ENCODE measurements at places on chromosomes 5 and 9.

- DNase-seq: no peak
Measured at GRCh38 chr9:127694890-127695720, 11.7 kb upstream of the CFAP157 start.

DNA sequence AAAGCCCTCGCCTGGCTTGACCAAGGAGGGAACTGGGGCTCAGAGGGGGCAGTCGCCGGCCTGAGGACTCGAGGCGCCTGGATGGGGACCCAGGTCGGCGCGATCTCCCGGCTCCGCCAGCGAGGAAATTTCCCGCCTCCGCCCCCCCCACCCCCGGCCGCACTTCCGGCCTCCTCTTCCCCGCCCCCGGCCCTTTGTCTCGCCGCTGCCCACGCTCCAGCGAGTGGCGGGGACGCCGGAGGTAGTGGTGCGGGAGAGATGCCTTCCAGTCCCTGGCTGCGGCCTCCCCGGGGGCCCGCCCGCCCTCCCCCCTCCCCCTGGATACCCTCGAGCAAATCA lies 448 bp upstream of the GPRIN1 start:
- no peak for DNase-seq

DNA sequence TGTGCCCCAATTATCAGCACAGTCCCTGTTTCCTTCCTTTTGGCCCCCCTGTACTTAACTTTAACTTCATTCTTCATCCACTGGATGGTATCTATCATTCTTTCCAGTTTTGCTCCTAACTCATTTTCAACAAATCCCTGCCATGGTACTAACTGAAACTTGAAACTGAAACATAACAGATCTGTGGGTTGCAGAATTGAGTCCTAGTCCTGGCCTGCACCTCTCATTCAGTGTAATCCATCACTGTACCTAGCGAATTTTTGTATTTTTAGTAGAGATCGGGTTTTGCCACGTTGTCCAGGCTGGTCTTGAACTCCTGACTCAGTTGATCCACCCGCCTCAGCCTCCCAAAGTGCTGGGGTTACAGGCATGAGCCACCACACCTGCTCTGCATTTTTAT lies 15.3 kb upstream of the PIK3R1 start:
- no peak for DNase-seq

DNA sequence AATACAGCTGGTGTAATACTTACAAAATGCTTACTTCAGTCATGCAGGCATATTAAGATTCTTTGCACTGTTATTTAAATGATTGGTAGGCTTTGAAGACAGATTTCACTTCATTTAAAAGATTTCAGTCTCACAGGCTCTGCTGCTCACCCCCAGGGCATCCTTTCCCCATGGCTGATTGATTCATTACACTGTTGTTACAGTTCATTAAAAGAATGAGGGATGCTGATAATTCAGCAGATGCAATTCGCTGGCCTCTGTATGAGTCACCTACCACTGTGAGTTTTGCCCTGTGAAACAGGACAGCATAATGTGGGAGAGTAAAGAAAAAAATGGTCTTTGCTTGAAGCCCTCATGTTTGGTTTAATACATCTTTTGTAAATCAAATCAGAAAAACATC lies 246.9 kb downstream of the CYLC2 start:
- DNase-seq: peak; percentile 39

DNA sequence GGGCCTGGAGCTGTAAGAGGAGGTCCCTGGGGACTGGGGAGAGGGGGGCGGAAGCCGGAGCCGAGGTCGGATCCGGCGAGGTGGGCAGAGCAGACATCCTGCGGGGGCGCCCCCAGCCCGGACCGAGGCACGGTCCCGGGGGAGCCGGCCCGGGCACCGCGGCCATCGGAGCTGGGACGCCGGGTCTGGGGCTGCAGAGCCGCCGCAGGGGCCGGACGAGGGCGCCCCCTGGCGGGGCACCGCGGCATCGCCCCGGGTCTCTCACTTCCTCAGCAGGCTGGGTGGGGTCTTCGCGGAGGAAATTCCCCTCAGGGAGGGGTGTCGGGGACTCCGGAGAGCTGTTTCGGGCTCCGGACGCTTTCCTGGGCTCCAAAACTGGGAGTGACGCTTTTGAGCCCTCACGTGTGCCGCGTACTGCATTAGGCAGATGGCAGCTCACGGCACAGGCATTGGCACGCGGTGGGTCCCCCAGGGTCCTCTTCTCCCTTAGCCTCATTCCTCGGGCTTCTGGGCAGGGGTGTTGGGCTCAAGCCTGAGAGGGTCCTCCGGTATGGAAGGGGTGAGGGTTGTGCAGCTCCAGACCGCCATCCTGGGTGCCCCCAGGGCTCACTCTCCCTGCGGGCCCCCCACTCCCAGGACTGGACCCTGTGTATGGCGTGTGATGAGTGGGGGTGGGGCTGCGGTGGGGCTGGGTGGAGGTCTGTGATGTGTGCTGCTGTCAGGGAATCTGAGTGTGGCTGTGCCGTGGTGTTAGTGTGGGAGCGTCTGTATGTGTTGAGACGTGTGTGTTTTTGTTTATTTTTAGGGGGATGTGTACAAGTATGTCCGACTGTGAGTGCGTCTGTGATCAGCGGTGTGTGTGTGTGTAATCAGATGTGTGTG lies 29.6 kb downstream of the LHX2 start:
- peak; percentile 19 for DNase-seq

- DNase-seq: no peak
Measured at GRCh38 chr9:312596-313320, 98.1 kb downstream of the DOCK8 start.

DNA sequence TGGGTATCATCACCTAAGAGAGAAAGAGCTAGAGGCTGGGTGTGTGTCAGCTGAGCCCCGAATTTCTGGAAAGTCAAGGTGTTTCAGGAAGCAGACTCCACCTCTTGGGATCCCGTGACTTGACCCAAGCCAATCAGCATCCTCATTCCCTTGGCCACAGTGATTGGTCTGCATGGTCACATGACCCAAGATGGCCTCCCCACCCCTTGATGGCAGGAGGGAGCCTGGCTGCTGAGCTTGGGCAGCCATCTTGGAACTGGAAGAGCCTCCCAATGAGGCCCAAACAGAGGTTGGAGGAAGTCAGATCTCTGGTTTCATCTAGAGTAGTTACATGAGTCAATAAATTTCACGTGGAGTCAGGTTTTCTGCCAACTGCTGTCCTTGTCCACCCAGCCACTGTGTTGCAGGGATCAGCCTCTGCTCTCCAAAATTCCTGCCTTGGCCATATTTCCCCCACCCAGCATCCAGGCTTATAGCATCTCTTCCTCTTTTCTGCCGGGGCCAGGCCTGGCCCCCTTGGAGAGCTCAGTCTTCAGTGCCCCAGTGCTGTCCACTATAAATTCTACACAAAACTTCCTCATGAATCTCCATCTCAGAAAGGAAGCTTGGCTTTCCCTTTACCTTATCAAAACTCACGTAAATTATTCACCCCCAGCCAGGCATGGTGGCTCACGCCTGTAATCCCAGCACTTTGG lies 17.2 kb upstream of the SUSD3 start:
- no peak for DNase-seq

DNA sequence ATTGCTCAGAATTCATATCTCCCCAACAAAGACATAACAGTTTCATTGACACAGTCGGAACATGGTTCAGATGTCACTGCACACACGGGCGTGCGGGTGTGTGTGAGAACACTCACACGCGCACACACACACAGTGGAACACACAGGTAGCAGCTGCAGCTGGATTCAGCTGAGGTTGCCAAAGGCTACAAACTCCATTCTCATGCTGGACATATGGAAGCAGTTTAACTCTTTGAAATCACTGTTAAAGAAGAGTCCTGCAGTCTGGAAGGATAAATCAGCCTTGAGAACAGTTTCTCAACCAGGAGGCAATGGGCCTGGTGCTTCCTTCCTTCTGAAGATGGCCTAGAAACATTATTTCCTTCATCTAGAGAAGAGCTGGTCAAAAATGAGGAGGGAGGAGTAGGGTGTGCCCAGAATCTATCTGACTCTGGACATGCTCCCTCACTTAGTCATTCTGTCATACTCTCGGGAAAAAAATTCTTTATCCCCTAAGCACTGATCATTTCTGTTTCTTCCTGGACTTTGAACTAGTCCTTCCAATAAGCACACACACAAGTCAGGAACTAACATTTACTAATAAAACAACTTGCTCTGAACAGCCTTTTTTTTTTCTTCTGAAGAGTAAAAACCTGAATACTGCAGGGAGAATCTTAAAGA lies 160.6 kb downstream of the ZDHHC21 start:
- DNase-seq: no peak

Measured in M059J (cell line).